ENCODE measurements at places on chromosomes 3 and 15.

- DNase-seq, result no peak
Measured at GRCh38 chr15:78739996-78740903, 71.0 kb downstream of the ADAMTS7 start.

GRCh38 chr15:65189102-65189740 lies 4.1 kb upstream of the CLPX start:
- DNase-seq, result peak; percentile 33

- no peak for DNase-seq
Measured at GRCh38 chr3:55910543-55910942, 423.4 kb upstream of the WNT5A start.

GRCh38 chr15:80434926-80435720 lies 30.9 kb downstream of the ARNT2 start:
- no peak for DNase-seq

DNA sequence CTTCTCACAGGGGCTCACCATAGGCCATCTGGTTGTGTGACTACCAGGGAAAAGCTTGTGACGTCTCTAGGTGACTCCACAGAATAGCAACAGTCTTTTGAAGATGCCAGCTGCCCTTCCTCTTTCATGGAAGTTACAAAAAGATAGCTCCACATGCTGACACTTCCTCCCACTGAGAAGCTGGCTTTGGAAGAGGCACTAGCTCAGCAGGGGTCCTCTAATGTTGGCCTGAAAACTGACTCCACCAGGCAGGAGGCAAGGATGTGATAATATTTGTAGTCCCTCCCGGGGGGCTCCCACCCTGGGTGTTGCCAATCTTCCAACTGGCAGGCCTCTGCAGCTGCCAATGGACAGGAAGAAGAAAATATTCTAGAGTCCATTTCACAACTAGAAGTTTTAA lies 343.5 kb downstream of the NEK10 start:
- no peak for DNase-seq

DNA sequence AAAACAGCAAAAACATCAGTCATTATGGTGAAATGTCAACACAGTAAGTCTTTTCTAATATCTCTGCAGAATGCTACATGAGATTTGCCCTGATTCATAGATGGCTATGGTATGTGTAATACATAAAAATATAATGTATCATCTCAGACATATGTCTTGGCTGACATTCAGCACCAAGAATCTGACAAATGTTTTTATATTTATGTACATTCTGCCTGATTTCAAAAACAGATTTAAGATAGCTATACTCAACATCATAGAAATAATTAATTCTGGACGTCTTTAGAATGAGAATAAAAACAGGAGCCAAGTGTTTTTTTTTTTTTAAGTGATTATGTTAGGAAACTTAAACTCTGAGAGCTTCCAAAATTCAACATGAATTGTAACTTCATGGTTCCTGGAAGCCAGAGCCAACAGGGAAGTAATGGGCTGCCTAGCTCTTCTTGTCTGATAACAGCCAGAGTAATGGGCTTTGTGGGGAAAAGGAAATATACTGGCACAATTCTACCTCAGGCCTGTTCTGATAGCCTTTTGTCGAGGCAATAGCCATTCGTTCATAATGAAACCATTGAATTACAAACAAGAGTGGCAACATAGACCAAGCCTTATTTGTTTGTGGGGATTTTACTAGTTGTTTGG lies 184.4 kb downstream of the VGLL4 start:
- DNase-seq, result no peak

- DNase-seq, result peak; percentile 17
Measured at GRCh38 chr3:127547761-127548605, 42.5 kb downstream of the TPRA1 start.

DNA sequence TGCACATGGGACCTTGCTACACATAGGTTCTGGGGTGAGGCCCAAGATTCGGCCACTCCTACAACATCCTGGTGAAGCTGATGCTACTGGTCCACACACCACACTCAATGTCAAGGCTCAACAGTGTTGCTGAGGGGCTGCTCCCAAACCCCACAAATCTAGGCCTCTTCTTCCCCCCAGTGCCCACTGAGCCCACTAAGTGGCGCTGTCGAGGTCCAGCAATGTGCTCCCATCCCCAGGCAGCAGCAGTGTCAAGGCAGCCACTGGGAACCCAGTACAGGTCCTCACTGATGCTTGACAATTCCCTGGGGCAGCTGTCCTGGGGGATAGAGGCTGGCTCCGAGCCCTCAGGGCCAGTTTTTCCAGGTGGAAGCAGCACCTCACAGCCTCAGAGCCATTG lies 21.5 kb downstream of the SCN5A start:
- DNase-seq, result no peak

DNA sequence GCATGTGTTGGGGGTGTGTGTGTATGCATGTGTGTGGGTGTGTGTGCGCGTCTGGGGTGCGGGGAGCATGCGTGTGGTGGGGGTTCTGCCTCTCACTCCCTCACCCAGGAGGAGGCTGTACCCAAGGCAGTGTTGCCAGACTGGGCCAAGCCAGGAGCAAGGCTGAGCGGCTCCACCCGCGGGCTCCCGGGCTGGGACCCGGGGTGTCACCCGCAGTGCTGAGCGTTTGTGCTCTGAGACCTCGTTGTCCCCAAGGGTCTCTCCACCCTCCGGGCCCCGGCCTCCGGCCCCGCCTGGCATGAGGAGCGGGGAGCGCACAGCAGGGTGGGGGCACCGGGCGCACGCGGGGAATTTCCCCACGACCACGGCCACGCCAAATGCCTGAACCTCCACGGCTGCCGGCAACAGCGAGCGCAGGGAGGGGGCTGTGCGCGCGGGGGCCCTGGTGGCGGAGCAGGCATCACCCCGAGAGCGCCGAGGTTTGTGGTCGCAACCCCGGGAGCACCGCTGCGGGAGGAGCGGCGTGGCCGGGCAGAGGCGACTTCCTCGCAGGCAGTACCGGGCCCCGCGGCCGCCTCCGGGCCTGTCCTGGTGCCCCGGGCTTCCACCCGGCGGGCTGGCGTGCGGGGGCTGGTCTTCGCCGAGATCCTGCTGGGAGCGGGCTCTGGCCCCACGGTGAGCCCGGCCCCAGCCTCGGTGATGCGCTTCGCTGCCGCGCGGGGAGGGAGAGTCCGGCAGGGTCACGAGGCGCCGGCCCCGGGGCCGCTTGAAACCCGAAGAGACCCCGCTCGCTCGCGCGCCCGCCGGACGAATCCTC lies 7.4 kb upstream of the OCA2 start:
- DNase-seq, result no peak

DNA sequence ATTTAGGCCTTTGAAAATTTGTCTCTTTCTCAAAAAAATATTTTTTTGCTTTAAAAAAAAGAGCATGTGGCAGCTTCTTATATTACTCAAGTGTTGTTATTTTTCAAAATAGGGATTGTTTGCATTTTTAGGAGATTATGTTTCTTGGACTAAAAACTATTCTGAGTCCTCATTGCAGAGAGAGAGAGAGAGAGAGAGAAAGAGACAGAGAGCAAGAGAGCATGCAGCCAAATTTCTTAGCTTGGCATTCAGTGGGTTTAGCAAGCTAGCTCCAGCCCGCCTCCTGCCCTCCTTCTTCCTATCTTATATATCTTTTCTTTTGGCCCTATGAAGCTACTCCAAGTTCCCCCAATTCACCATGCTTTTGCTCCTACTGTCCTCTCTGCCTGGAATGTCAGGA lies 55.7 kb downstream of the CEMIP start:
- no peak for DNase-seq

GRCh38 chr3:42403737-42404136 lies 6.7 kb downstream of the LYZL4 start:
- no peak for DNase-seq

GRCh38 chr15:63452552-63453136 lies 51.7 kb upstream of the USP3 start:
- no peak for DNase-seq

DNA sequence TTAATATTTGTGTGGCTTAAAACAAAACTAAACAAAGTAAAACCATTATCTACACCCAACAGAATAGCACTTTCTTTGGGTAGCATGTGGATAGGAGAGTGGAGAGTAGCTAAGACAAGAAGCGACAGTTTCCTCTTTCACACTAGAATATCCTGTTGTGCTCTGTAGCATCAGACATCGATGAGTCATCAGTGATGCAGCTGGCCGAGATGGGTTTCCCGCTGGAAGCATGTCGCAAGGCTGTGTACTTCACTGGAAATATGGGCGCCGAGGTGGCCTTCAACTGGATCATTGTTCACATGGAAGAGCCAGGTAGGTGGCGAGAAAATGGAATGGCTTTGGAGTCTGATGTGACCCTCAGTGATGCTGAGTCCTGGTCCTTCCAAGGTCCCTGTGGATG lies 108.1 kb downstream of the USP13 start:
- no peak for DNase-seq

DNA sequence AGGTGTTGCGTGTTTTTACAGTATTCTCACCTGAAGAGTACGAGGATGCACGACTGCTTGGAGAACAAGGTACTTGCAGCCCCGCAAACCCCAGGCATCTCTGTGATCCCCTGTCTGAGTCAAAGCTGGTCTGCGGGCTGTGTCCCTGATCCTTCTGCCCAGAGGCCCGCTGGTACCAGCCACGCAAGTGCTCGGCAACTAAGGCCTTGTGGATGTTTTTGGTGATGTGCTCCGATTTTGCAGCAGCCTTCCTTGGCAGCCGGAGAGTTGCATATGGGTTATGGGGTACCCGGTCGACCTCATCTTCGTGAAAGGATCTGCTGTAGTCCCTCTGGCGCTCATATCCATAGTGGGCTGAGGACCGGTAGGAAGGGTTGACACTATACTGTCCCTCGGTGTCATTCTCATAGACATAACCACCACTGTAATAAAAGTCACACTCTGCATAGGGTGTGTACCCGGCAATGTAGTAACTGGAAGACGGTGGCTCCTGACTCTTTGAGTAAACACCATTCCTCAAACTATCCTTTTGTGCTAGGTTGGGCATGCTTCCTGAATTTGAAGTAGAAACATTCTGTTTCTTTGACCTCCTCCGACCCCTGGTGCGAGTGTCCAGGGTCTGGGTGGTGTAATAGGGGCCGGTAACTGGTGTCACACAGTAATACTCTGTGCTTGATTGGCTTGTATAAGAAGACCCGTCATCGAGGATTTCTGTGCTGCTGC lies 58.6 kb upstream of the LMOD3 start:
- no peak for DNase-seq

DNA sequence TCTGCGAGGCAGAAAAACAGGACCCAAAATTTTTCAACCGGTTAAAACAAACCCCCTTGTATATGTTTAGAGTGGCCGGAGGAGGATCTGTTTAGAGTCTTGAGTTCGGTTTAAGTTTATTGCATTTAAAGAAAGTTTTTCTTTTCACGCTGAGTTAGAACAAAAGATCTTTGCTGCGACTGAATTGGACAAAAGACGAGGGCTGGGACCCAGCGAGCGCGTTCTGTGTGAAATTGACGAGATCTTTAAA lies 9.8 kb downstream of the NR2F2 start:
- no peak for DNase-seq

GRCh38 chr3:188691004-188691403 lies 480.8 kb upstream of the TPRG1 start:
- DNase-seq, result no peak

DNA sequence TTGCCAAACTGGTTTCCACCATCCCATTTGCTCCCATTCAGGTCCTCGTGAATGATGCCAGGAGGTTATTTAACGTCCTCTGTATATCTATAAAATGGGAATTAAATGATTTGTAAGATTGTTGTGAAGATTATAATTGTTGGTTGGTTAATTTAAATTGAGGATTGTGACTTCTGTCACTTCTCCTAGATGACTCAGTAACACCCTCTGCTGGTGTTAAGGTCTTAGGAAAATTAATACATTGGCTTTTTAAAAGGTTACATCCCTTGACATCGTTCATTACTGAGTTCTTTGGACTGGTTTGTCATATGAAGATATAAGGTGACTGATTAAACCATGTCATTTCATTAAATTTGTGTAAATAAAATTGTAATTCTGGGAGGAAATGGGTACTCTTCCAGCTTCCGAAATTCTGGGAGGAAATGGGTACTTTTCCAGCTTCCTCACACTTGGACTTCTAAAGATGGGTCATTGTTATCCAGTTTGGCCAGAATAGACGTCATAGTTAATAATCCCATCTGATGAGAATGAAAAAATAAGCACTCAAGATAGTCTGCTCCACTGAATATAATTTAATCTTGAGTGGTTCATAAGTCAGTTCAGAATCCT lies 33.3 kb upstream of the PAQR5 start:
- DNase-seq, result no peak

GRCh38 chr15:58440158-58440910 lies 8.5 kb downstream of the LIPC start:
- DNase-seq, result no peak

- no peak for DNase-seq
Measured at GRCh38 chr15:72173401-72173800, 24.2 kb downstream of the GRAMD2A start.

DNA sequence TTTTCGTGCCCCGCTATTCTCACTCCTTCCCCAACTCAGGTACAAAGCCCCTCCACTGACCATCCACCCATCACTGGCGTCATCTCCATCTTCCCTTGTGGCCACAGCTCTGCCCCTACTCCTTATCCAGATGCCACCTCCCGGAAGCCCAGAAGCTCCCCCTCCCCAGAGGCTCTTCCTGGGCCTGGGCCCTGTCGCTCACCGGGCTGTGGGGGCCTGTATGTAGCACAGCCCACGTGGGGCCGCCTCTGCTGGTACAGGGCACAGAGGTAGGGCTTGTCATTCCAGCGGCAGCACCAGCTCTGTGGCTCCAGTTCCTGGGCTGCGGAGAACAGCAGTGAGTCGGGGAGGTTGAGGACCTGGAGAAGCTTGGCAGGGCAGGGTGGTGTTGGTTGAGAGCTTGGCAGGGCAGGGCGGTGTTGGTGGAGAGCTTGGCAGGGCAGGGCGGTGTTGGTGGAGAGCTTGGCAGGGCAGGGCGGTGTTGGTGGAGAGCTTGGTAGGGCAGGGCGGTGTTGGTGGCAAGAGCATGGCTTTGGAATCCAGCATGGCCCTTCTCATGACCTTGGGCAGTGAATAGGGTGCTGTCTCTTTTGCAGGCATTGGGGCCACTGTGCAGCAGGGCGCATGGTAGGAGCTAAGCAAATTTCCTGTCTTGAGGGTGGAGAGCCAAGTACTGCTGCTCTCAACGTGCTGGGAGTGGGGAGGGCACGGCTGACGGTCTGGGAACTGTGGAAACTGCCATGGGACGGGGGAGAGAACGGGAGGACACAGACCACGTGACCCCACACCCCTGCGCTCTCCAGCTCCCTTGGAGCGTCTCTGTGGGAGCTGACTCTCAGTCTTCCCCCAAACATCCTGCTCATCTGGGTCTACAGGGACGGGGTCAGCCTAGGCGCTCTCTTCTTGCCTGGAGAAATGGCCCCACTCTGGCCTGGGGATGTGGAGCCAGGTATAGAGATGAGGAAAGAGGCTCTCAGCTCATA lies 43.4 kb downstream of the MUC20 start:
- no peak for DNase-seq

DNA sequence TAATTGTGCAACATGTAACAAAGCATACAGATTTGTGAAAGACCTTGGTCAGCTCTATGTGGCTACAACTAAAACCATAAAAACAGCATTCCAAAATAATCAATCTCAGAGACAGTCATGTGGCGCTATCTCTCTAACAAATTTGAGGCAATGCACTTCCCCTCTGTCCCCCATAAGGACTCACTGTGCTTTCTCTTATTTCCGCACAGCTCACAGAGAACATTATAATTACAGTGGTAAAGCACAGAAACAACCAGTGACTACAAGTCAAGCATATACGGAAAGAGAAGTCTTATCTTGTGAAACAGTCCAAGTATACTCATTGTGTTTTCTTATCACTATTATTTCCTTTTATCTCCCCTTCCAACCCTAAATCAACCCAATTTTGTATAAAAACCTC lies 64.3 kb downstream of the RYK start:
- no peak for DNase-seq

GRCh38 chr15:84979651-84980050 lies 2.0 kb upstream of the PDE8A start:
- no peak for DNase-seq

Measured in Panc1 (cell line).